ENCODE measurements at places on chromosomes 16 and 17. TPM values are rescaled to one million over a fixed set of nuclear protein-coding genes. Genes with fewer than 3 reads are reported as not detected.
A peak's percentile ranks its signal among the peaks of the same experiment; 100 is the strongest.

Gene SLC16A11
- total RNA-seq = 0.84 TPM

GRCh38 chr17:28910534-28910933 lies 7.7 kb upstream of the DHRS13 start:
- no peak for DNase-seq

DNA sequence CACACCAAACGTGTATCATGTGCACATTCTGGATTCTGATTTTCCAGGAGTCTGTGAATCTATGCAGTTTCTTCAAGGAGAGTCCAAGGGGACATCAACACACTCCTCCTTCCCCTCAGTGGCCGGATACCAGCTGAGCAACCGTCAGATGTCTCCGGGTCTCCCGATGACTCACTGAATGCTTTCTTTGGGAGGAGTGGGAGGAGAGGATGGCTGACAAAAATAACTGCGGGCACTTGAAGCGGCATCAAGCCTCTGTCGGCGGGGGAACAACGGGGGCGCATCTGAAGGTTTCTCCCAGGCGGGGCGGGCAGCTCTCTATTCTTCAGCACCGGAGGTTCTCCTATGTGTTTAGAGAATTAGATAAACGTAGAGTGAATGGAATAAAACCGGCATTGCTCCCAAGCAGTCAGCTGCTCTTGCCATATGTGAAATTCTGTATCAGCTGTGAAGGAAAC lies 24.6 kb upstream of the LRRC75A start:
- DNase-seq = no peak

- DNase-seq = no peak
Measured at GRCh38 chr17:30278032-30278431, 13.7 kb downstream of the BLMH start.

DNA sequence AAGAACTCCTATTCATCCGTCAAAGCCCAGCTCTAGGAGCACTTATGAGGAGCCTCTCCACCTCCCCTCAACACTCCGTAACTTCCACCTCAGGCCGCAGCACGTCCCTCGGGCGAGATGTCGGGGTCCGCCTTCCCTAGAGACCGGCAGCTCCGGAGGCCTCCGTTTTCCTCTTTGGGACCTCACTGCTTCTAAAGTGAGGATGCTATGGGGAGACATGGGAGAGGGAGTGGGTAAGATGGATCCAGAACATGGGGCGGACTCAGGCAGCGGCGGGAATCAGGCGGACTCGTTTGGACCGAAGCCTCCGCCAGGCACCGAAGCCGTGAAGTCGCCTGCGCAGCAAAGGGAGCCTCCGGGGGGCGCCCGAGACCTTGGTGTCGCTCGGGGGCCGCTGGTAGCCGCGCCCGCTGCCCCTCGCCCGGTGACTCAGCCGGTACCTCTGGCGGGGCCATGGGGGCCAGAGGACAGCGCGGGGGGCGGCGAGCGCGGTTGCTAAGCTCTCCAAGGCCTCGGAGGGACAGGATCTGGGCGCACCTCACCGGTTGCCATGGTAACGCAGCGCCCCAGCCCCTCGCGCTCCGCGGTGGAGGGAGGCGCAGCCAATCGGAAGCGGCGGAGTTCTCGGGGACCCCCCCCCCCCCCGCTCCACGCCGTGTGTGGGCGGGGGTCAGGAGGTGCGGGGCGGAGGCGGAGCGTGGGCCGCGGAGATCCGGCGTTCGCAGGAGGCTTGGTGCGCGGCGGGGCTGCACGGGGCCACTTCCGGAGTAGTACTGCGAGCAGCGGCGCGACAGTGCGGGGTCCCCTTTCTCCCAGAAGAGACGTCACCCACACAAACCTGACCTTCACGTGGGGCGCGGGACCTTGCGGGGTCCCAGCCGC lies 1.3 kb upstream of the HIC1 start:
- DNase-seq = no peak

DNA sequence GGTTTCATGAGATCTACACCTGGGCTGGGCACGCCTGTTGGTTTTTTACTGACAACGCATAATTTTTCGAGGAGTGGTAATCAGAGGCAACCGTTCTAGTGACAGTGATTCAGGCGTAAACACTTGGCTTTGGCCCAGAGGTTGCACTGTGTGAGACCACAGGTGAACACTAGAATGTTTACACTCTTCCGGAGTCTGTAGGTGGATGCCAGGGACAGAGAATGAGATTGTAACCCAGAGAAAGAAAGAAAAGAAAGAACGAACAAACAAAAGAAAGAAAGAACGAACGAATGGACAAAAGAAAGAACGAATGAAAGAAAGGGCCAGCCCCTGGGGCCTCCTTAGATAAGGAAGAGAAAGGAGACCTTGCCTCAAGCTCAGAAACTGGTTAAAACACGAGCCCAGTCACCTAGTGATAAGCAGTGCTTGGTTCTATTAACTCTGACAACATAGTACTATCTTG lies 113.2 kb downstream of the PRKCB start:
- no peak for DNase-seq

DNA sequence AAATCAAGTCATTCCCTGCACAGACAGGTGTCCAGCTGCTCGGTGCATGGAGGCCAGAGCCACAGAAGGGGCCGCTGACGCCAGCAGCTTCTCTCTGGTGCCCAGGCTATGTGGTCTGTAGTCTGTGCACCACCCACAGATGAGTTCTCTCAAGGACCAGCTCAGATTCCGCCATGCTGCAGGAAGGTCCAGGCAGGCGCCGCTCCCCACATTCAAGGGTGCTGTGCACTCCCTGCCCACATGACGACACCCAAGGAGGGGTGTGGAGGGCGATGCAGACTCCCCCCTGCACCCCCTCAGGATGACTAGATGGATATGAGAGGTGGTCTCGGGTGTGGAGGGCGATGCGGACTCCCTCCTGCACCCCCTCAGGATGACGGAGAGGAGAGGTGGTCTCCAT lies 119.0 kb downstream of the ANKRD11 start:
- no peak for DNase-seq

- no peak for DNase-seq
Measured at GRCh38 chr17:55601874-55602364, 90.7 kb upstream of the SMIM36 start.

DNA sequence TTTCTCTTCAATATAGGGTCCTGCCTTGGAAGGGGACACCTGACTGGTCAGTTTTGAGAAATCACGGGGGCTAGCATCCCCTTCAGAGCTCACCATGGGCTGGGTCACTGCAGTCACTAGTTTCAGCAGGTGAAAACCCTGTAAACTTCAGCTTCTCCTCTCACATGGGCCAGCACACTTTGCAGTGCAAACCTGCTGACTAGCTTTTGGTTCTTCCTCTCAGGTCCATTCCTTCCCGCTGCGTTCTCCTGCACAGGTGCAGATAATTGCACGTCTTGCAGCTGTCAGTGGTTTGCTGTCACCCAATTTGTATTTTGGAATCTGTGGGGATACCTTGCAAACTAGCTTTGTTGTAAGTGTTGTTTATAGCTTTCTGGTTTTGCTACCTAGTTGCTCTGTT lies 95.1 kb downstream of the LYRM1 start:
- DNase-seq = no peak

DNA sequence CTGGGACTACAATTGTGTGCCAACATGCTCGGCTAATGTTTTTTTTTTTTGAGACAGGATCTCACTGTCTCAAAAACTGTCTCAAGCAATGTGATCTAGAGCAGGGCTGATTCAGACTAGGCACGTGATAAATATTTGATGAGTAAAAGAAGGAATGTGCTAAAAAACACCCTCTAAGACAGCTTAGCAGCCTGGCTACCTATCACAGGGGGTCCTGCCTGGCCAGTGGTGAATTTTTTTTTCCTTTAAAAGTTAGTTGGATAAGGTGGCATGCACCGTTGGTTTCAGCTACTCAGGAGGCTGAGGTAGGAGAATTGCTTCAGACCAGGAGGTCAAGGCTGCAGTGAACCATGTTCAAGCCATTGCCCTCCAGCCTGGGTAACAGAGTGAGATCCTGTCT lies 14.8 kb upstream of the GPATCH8 start:
- DNase-seq = peak; percentile 35

Gene AOC3
- total RNA-seq = 528 TPM

Gene OXLD1
- total RNA-seq = 27.5 TPM
